ENCODE measurements at places on chromosomes 4 and X.

DNA sequence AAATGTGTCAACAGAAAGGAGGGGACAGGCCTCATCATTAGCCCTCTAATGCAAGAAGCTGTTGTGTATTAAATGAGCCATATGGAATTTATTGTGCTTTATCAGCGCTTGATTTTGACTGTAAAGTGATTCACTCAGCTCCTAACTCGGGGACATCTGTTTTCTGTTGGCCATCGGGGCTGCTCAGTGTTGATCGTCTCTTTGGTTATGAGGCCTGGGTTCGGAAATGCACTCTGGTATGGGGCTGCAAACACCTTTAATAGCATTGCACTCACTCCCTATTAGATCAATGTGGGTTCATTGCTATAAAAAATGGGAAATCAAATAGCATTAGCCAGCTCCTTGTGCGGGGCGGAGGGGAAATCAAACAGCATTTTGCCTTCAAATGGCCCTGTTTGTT lies 6.4 kb downstream of the ARX start:
- no peak for DNase-seq

DNA sequence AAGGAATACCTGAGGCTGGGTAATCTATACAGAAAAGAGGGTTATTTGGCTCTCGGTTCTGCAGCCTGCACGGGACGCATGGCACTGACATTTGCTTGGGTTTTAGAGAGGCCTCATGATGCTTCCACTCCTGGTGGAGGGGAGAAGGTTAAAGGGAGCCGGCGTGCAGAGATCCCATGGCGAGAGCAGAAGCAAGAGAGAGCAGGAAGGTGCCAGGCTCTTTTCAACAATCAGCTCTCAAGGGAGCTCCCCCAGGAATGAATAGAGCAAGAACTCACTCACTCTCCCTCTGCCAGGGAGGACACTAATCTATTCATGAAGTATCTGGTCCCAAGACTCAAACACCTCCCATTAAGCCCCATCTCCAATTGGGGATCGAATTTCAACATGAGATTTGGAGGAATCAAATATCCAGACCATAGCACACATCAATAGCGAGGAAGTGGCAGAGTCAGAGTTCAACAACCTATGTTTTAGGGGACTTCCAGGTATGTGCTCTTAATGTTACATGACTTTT lies 109.8 kb downstream of the SORBS2 start:
- DNase-seq, result no peak

GRCh38 chrX:136525738-136526606 lies 6.0 kb upstream of the VGLL1 start:
- no peak for DNase-seq

- DNase-seq, result no peak
Measured at GRCh38 chrX:259692-260355, 21.4 kb upstream of the PLCXD1 start.

- no peak for DNase-seq
Measured at GRCh38 chr4:179601671-179602070, 2159.4 kb upstream of the AGA start.

- DNase-seq, result no peak
Measured at GRCh38 chr4:149896432-149896831, 80.8 kb upstream of the IQCM start.

DNA sequence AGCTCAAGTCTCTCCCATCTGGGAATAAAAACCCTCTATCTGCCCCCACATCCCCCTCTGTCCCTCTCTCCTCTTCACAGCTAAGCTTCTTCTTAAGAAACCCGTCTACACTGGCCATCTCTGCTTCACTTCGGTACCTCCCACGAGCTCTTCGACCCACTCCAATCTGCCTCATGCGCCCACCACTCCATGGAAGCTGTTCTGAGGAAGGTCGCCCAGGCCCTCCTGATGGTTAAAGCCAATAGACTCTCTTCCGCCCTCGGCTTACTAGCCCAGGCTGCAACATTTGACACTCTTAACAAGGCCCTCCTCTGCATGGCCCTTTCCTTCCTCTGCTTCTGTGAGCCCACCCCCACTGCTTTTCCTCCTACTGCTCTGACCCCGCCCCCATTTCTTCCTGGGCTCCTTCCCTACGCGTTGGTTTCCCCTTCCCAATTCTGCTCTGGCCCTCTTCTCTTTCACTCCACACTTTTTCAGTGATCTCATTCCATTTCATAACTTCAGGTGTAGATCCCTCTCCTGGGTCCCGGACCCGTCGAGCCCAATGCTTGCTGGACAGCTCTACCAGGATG lies 11.8 kb downstream of the IQSEC2 start:
- no peak for DNase-seq

DNA sequence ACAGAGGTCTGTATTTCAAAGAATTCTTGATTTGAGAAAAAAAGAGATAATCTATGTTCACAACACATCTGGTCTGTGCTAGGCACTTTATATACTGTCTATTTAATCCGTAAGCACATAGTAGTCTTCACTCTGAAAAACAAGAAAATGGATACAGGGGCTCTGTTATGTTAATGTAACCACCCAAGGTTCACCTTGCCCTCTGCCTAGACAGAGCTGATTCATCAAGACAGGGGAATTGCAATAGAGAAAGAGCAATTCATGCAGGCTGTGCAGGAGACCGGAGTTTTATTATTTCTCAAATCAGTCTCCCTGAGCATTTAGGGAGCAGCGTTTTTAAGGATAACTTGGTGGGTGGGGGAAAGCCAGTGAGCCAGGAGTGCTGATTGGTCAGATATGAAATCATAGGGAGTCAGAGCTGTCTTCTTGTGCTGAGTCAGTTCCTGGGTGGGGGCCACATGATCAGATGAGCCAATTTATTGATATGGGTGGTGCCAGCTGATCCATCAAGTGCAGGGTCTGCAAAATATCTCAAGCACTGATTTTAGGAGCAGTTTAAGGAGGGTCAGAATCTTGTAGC lies 92.9 kb upstream of the TNIP3 start:
- no peak for DNase-seq

- no peak for DNase-seq
Measured at GRCh38 chr4:53905941-53906377, 158.4 kb downstream of the CHIC2 start.

DNA sequence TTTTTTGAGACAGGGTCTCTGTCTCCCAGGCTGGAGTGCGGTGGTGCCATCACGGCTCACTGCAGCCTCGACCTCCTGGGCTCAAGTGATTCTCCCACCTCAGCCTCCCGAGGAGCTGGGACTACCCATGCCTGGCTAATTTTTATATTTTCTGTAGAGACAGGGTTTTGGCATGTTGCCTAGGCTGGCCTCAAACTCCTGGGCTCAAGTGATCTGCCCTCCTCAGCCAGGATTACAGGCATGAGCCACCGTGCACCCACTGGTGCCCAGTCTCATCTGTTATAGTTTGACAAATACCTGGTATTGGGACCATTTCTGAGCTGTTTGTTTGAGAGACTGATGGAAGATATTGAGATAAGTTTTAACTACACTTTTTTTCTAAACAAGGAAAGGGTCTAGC lies 57.5 kb upstream of the SMIM10 start:
- DNase-seq, result no peak

DNA sequence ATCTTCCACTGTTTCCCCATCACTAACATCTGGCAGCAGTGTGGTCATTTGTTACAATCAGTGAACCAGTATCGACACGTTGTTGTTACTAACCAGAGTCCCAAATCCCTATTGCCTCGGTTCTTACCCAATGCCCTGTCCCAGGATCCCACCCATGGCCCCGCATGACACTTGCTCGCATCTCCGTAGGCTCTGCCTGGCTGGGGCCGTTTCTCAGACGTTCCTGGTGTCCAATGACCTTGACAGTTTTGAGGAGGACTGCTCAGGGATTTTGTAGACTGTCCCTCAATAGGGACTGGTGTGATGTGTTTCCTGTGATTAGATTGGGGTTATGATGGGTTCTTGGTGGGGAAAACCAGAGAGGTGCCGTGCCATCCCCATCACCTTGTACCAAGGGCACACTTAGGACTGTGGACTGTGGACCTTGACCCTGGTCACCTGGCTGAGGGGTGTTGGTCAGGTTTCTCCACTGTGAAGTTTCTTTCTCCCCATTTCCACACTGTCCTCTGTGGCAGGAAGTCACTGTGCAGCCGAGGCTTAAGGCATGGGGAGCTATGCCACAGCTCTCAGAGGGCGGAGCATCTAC lies 108.4 kb downstream of the ADRA2C start:
- DNase-seq, result no peak

DNA sequence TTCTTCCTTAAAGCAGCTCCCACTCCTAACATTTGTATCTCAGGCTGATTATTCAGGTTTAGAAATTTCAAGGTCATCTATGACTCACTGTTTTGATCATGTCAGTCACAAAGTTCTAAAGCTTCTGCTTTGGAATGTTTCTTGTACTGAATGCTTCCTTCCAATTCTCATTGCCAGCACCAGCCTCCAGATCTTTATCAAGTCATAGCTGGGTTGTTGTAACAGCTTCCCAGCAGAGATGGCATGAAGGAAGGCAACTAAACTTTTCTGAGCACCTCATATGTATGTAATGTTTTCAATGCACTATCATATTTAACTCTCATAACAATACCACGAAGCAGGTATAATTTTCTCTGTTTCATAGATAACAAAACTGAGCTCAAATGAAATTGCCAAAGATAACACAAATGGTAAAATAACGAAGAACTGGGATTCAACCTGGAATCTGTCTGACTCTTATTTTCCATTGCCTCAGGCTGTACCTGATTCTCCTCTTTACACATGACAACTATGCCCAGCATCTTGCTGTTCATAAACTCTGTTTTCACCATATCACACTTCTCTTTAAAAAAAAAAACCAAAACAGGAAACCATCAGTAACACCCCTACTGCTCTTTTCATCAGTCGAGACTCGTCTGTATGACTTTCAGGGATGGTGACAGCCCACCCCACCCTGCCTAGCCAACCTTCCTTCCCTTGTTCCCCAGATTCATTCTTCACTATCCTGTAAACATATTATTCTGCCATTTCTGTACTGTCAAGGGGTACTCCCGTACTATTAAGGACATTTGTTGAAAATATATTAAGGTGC lies 13.4 kb downstream of the TRPC3 start:
- DNase-seq, result no peak

GRCh38 chr4:141569141-141569540 lies 67.2 kb upstream of the IL15 start:
- no peak for DNase-seq

- peak; percentile 2 for DNase-seq
Measured at GRCh38 chrX:151151665-151152267, 24.6 kb upstream of the GPR50 start.

GRCh38 chr4:80586716-80587115 lies 251.2 kb downstream of the CFAP299 start:
- no peak for DNase-seq

- no peak for DNase-seq
Measured at GRCh38 chr4:42515156-42515884, 118.0 kb downstream of the SHISA3 start.

- DNase-seq, result no peak
Measured at GRCh38 chr4:71497078-71497477, 158.3 kb downstream of the SLC4A4 start.

- DNase-seq, result no peak
Measured at GRCh38 chr4:37389366-37389765, 144.8 kb downstream of the NWD2 start.

GRCh38 chr4:5957076-5957475 lies 61.2 kb downstream of the C4orf50 start:
- DNase-seq, result no peak

- DNase-seq, result no peak
Measured at GRCh38 chr4:89658701-89659024, 178.3 kb downstream of the SNCA start.

DNA sequence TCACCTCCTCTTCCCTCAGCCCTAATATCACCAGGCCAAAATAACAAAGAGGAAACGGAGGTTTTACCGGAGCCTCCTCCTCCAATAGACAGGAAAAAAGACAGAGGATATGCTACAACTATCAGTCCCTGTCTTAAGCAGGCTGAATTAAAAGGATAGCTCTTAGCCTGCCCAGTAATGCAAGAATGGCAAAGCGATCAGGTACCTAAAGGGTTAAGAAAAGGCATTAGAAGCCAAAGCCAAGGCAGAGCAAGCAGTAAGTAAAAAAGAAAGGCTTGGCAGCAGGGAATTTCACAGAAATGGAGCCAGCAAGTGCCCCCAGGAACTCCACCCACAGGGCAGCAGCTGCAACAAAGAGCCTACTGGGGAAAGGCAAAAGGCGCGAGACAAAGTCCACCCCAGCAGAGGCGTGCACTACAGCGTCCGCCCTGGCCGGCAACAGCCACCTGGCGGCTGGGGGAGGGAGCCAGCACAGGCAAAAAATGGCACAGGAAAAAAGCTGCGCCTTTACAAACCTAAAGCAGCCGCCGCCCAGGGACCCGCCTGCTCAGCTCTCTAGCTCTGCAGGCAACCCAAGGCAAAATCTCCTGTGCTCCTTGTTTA lies 220.6 kb upstream of the ZC4H2 start:
- DNase-seq, result no peak

- DNase-seq, result no peak
Measured at GRCh38 chr4:76078033-76078613, 3.6 kb downstream of the ART3 start.

- DNase-seq, result no peak
Measured at GRCh38 chrX:29617725-29618124, 597.6 kb upstream of the MAGEB2 start.

- DNase-seq, result no peak
Measured at GRCh38 chrX:151871244-151871643, 41.4 kb upstream of the MAGEA4 start.

- DNase-seq, result no peak
Measured at GRCh38 chr4:142817442-142817841, 28.7 kb downstream of the INPP4B start.

DNA sequence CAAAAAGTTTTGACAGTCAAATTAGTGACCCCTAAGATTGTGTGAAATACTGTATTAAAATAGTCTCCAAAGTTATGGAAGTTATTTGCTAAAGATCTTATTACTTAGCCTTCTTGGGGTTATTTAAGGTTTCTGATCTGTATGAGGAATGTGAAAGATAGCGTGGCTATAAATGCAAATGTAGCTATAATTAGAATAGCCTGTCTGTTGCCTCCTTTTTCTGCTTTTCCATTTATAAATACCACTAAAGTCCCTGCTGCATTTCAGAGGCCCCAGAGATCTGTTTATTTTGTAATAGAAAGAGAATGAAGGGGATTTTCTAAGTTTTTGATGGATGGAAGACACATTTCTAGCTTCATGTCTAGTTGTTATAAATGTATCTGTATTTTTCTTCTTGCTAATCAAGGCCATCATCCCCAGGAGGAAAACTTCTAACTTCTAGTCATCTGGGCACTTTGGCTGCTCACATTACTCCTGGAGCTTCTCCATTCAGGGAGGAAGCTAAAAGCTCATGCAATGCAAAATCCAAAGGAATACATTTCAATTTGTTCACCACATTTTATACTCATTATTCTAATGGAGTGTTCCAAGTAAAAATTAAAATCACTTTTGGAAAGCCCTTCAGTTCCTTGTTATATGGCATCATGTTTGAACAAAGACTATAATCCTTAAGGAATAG lies 73.9 kb downstream of the INTS12 start:
- DNase-seq, result no peak
